Non-pigmented ciliary epithelial cell (primary cell): ENCODE measurements at places on chromosomes 11 and 22.

- DNase-seq = no peak
These were observed 52.7 kb downstream of the FLRT1 start for GRCh38 chr11:64088162-64089026.

GRCh38 chr11:17905477-17905876, 107.4 kb downstream of the SERGEF start:
- no peak for DNase-seq

DNA sequence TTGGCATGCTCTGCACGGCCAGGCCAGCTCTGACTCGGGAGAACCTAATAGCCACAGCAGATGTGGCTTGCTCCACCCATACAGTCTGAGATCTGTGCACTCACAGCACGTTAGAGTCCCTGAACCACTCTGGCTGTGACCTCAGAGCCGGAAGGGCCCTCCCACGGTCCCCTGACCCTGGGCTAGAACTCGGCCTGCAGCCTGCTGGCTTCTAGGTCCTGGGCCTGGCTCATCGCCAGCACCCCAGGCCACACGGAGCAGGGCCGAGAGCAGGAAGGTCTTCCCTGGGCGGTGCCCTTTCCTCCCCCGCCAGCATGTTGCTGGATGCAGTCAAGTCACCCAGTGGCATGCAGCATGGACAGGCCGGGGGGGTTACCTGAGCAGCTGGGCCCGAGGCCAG, 35.3 kb upstream of the TTLL12 start:
- no peak for DNase-seq

- no peak for DNase-seq
These were observed 941.2 kb downstream of the DLG2 start for GRCh38 chr11:84685976-84686375.

- DNase-seq = no peak
These were observed 789 bp downstream of the RPS13 start for GRCh38 chr11:17076517-17077239.

DNA sequence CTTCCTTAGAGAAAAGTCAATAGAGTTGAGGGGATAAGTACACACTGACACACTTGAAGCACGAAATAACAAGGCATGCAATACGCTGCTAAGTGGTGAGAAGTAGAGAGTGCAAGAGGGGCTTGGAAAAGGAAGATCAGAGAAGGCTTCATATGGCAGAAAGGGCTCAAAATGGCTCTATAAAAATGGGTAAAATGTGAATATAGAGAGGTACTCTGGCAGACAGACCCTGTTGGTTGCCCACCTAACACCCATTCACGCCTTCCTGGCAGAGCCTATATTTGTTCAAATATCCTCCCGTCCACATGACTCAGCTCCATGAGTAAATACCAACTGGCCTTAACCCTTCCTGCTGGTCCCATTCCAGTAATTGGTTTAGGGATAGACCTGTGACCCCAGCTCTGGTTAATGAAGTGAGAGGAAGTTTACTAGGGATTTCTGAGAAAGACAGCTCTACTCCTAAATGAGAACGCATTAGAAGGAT, 38.9 kb upstream of the CCDC34 start:
- no peak for DNase-seq

DNA sequence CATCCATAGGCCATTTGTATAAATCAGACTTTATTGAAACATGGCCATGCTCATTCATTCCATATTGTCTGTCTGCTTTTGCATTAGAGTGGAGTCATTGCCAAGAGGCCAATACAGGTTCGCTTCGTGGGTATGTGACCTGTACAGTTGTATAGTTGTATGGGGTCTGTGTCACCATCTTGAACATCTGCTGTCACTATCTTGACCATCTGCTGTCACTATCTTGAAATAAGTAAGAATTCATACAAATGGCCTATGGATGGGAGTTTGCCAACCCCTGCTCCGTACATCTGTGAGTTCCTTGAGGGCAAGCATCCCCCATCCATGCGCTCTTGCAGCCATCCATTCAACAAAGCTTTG, 44.4 kb upstream of the ANO1 start:
- DNase-seq = no peak

- DNase-seq = no peak
These were observed 96.2 kb upstream of the TEAD1 start for GRCh38 chr11:12577725-12578644.

- DNase-seq = no peak
These were observed 227.4 kb upstream of the FAT3 start for GRCh38 chr11:91997226-91997625.

- no peak for DNase-seq
These were observed 106.2 kb downstream of the ETS1 start for GRCh38 chr11:128481135-128481534.

DNA sequence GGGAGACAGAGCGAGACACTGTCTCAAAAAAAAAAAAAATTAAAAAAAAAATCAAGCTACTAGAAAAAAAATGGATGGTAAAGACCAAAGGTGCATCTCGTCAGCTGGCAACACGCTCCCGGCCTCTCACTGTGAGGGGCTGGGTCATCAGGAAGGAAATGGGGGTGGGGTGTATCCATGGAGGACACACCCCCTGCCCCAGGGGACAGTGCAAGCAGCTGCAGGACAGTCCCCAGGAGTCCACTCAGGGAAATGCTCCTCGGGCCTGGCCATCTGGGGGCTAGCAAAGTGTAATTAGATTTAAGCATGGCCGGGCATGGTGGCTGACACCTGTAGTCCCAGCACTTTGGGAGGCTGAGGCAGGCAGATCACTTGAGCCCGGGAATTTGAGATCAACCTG, 23.1 kb downstream of the TTLL1 start:
- DNase-seq = no peak

DNA sequence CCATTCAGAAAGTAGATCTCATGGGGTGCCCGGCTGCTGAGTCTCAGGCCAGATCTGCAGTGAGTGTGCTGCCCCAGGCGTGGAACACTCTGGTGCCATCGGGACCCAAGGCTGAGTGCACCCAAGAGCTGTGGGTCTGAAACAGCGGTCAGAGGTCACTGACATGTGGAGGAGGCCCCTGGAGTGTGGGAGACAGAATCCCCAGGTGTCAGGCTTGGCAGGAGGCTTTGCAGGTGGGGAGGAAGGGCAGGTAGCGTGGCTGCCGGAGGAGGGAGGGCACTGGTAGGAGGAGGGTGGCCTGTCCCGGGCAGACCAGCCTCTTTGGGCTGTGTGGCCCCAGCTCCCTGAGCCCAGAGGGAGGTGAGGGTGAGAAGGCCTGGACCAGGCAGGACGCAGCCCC, 31.7 kb upstream of the KRTAP5-6 start:
- no peak for DNase-seq

GRCh38 chr22:42814215-42814614, 42.9 kb downstream of the ARFGAP3 start:
- DNase-seq = no peak

DNA sequence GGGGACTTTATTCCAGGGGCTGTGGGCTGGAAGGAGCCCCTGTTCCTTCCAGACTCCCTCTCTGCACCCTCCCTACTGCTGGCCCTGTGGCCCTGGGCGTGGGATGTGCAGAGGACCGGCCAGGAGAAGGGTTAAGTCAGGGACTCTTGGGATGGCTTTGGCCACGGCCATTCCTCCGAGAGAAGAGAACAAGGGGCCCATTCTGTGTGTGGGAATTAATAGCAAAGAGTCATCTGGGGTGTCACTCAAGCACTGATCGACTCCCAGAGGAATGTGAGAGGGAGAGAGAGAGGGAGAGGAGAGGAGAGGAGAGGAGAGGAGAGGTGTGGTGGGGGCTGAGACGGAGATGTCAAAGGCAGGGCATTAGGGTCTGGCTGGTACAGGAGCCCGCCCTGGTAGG, 14.2 kb upstream of the SOX10 start:
- no peak for DNase-seq

- DNase-seq = peak; percentile 70
These were observed 95.7 kb downstream of the TEAD1 start for GRCh38 chr11:12769834-12770345.

- DNase-seq = no peak
These were observed 19.7 kb upstream of the SLC5A1 start for GRCh38 chr22:32023251-32023827.

DNA sequence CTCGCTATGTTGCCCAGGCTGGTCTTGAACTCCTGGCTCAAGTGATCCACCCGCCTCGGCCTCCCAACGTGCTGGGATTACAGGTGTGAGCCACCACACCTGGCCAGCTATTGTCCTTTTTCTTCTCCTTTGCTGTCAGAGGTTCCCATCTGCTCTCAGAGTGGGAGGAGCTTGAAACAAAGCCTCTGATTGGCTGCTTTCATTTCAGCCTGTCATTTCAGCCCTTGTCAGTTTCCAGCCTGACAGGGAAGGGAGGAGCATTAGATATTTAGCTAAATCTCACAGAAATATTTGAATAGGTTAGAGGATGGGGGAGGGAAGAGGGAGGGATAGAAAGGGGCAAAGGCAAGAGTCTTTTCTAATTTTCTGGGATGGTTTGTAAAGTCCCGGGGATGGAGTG, 8.7 kb downstream of the SLC22A6 start:
- DNase-seq = no peak

DNA sequence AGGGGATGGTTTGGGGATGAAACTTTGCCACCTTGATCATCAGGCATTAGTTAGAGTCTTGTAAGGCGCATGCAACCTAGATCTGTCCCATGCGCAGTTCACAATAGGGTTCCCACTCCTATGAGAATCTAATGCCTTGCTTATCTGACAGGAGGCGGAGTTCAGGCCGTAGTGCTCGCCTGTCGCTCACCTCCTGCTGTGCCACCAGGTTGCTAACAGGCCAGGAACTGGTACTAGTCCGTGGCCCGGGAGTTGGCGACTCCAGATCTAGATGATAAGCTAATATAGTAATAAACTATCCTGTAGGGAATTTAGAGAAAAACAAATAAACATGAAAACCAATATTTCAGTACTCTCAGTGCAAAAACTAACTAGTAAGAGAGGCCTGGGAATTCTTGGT, 155.4 kb upstream of the ANO5 start:
- DNase-seq = no peak

GRCh38 chr11:20113149-20113438, 47.2 kb downstream of the DBX1 start:
- DNase-seq = no peak

GRCh38 chr22:21951931-21952465, 650 bp downstream of the PPM1F start:
- DNase-seq = no peak

DNA sequence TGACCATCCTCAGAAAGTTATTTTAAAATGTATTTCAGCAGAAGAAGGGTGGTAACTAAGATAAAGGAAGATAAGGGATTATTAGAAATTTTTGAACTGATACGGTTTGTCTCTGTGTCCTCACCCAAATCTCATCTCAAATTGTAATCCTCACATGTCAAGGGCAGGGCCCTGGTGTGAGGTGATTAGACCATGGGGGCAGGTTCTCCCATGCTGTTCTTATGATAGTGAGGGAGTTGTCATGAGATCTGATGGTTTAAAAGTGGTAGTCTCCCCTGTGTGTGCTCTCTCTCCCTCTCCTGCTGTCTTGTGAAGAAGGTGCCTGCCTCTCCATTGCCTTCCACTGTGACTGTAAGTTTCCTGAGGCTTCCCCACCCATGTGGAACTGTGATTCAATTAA, 36.1 kb downstream of the CYP2R1 start:
- DNase-seq = no peak

DNA sequence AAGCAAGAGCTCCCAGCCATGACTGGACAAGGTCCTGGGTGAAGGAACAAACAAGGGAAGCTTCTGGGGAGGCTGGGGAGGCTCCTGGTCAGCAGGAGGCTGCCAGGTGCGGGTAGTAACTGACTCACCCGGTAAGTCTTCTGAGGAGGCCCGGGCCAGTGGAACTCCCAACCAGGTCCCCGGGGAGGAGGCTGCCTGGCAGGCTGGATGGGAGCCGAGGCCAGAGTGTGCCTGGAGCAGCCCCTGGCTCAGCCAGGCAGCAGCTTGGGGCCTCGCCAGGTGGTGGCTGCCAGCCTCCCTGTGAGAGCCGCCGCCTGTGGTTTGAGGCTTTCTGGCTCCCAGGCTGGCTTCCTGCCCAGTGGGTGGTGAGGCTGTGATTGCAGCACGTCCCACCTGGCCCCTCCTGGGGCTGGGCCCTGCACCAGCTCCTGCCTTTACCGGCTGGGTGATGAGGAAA, 46.2 kb downstream of the IGF2 start:
- no peak for DNase-seq

DNA sequence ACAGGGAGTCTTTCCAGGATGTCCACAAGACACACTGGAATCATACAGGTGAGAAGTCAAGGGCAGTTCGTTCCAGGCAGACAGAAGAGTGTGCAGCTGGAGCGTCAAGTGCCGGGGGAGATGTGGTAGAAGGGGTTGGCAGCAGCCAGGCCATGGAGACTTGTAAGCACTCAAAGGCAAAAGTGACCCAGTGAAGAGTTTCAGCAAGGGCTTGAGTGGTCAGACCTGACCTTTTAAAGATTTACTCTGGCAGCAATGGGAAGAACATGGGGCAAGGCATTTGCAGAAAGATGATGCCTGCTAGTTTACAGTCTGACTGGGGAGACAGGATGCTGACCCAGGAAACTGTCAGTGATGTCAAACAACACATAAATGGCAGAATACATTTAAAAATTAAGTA, 29.0 kb downstream of the P4HA3 start:
- no peak for DNase-seq

- no peak for DNase-seq
These were observed 115.4 kb upstream of the SEZ6L start for GRCh38 chr22:26053737-26054316.

- DNase-seq = no peak
These were observed 77.8 kb downstream of the CD82 start for GRCh38 chr11:44643217-44643616.

DNA sequence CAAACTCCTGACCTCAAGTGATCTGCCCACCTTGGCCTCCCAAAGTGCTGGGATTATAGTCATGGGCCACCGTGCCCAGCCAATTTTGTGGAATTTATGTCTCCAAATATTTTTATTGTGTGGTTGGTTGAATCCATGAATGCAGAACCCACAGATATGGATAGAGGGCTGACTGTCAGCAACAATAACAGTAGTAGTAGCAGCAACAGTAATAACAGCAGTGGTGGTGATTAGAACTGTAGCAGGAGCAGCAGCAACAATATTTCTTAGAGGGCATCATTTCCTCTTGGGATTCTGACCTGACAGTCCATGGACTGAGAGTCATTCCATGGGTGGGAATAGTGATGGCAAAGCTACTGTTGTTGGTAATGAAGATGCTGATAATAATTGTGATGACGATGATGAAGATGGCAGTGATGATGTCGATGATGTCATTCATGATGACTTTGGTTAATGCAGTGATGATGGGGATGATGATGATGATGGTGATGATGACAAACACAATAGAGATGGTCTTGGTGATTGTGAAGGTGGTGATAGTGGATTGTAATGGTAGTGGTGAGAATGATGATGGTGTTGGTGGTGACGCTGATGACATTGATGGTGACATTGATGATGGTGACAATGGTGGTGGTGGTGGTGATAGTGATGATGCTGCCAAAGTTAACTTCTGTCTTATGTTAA, 13.9 kb upstream of the CD82 start:
- no peak for DNase-seq

GRCh38 chr11:134474070-134474860, 62.2 kb upstream of the B3GAT1 start:
- no peak for DNase-seq

GRCh38 chr11:130486391-130486836, 38.0 kb downstream of the ADAMTS15 start:
- no peak for DNase-seq
